ENCODE measurements at places on chromosomes 1 and 21.

DNA sequence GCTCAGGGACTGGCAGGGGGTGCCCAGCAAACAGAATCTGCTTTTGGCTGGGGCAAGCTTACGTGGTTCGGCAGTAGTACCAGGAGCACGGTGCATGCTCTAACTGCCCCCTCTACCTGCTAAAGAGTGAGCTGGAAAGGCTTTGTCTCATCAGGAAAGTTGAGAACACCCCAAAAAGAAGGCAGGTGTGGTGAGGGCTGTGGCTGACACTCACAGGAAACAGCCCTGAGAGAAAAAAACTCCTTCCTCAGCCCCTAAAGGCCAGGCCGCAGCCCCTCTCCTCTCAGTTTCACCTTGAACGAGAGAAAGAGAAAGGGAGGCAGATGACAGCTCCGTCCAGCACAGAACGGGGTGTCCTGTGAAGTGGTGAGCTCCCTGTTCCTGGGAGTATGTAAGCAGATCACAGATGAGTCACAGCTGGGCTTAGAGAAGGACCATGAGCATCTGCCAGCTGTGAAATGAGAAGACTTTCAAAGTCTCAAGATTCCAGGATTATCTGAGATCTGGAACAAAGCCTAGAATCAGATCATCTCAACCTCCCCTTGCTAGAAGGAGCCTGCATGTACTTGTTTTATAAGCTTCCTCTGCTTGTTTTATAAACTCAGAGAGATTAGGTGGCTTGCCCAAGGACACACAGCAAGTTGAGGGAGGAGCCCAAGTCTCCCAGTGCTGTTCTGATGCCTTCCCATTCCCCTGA is 13.4 kb downstream of the LAPTM5 start:
- DNase-seq = no peak

- DNase-seq = no peak
Observed at GRCh38 chr1:21655748-21656147, 13.4 kb downstream of the RAP1GAP start.

GRCh38 chr1:36831186-36831810 is 203.0 kb downstream of the GRIK3 start:
- no peak for DNase-seq

- no peak for DNase-seq
Observed at GRCh38 chr1:165858967-165859845, 31.8 kb downstream of the UCK2 start.

GRCh38 chr1:247528812-247529474 is 7.3 kb downstream of the OR2C3 start:
- no peak for DNase-seq

DNA sequence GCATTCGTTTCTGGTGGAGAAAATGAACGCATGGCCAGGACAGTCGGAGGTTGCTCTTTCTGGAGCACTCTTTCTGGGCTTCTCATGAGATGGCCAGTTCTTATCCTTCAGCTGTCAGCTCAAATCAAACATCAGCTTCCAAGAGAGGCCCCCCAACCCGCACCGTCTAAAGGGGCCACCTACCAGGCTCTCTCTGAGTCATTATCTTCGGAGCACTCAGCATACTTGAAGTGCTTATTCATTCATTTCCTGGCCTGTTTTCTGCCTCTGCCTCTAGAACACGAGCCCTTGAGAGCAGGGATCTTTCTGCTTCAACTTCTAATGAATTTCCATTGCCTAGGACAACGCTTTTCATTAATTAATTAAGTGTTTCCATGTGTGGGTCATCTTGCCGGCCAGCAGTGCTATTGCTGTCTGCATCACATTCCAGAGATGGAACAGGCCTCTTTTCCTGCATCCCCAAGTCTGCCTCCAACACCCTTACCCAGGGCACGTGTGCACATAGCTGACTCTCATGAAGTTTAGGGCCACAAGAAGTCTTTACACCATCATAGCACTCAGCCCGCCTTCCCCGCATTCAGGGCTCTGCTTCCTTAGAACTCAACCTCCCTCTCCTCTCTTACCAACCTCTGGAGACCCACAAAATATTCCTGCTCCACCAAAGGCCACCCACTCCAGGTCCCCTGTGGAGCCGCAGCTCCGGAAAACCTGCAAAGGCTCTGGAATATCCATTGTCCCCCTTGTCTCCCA is 52.1 kb upstream of the LAPTM5 start:
- DNase-seq = no peak

DNA sequence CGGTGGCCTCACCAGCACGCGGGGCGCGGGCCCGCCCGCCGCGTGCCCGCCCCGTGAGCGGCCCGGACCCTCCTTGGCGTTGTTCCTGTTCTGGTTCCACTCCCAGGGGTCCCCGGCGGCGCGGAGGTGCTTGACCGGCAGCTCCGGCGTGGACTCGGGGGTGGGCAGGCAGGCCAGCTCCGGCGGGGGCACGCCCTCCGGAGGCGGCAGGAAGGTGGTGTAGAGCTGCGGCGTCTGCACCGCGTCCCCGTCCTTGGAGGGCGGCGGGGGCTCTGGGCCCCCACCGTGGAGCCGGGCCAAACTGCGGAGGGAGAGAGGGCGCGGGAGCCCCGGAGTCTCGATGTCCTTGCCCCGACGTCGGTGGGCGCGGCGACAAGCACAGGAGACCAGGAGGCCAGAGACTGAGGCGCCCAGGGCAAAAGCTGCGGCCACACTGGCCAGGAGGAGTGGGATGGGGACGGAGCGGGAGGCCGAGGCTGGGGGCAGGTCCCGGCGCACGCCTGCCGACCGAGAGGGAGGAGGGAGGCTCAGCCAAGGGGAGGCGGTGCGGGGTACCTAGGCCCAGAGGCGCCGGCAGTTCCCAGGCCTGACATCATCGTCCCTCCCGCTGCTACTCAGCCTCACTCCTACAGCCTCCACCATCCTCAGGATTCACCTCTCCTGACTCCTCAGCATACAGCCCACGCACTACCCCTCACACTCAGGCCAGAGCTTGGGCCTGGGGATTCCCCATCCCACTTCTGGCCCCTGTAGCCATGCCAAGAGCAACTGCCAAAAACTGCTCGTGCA is 13.2 kb downstream of the SEMA6C start:
- no peak for DNase-seq

- DNase-seq = peak; percentile 50
Observed at GRCh38 chr1:215567491-215568298, 591 bp downstream of the KCTD3 start.

GRCh38 chr1:99496067-99496466 is 149.8 kb upstream of the PALMD start:
- DNase-seq = no peak

DNA sequence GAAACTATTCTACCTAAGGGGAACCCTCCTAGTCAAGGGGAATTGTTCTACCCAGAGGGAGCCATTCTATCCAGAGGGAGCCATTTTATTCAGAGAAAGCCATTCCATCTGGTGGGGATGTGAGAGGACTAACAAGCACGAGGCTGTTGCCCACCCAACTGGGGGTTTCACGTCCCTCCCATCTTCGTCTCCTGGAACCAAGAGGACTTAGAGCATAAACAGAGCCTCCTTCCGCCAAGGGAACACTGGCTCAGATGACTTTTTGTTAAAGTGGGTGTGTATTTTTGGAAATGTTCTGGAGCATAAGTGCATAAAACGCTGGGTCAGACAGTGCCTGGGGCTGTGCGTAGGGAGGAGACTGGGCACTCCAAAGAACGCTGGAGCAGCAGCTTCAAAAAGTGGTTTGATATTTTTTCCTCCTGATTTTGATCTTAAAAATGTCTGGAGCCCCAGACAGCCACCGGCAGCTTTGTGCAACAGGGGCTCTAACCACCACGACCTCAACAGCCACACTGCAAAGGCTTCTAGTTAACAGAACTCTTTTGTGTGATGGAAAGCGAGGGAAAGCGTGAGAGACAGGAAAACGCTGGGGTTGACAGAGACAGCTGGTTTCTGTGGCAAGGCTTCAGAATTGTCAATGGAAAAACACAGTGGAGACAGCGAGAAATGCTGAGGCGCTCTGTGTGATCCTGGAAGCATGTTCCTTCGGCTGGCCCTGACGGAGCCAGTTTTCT is 363.6 kb upstream of the CAMK1G start:
- DNase-seq = no peak

GRCh38 chr1:101496109-101496508 is 259.3 kb downstream of the S1PR1 start:
- DNase-seq = no peak

GRCh38 chr1:72623299-72623708 is 341.0 kb upstream of the NEGR1 start:
- DNase-seq = no peak

DNA sequence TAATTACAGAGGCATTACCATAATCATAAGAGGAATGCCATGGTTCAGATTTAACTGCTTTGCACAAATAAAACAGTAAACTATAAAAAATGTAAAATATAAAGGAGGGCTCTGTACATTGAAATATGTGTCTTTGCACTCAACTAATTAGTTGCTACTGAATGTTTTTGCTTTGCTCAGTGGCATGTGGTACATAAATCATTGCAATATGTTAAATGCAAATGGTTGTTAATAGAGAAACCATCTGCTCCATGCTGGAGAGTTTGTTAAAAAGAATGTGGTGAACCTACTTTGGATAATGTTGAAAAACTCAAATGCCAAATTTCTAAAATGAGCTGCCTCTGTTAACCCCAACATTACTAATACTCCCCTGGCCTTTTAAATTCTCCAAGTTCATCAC is 201.5 kb downstream of the NTNG1 start:
- no peak for DNase-seq

DNA sequence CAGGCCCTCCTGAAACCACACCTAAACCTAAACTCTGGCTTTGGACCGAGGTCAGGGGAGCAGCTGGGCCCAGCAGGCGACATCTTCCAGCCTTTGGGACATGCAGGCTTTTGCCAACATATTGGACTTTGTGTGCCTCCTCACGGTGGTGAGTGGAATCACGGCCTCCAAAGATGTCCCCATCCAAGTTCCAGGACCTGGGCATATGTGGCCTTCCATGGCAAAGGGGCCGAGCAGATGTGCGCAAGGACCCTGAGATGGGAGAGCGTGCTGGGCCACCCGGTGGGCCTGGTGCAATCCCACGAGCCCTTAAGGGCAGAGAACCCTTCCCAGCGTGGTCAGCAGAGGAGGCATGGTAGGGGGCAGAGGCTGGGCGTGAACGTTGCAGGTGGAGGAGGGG is 160.8 kb upstream of the C1orf174 start:
- no peak for DNase-seq

DNA sequence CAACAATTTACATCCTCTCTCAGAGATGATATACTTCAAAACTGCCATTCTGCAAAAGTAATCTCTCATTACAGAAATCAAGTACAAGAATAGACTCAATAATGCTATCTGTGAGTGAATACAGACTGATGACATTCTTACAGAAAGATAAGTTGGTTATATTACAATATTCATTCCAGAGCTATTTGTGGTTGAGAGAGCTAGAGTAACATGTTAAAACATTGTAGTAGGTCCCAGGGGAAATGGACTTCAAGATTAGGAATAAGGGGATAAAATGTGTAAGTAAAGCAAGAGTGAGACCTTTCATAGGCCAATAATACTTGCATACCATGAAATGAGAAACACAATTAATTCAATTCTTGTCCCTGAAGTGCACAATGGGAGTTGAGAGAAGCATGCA is 1.5 kb downstream of the F13B start:
- DNase-seq = no peak
